ENCODE measurements at places on chromosomes 11 and 22.

DNA sequence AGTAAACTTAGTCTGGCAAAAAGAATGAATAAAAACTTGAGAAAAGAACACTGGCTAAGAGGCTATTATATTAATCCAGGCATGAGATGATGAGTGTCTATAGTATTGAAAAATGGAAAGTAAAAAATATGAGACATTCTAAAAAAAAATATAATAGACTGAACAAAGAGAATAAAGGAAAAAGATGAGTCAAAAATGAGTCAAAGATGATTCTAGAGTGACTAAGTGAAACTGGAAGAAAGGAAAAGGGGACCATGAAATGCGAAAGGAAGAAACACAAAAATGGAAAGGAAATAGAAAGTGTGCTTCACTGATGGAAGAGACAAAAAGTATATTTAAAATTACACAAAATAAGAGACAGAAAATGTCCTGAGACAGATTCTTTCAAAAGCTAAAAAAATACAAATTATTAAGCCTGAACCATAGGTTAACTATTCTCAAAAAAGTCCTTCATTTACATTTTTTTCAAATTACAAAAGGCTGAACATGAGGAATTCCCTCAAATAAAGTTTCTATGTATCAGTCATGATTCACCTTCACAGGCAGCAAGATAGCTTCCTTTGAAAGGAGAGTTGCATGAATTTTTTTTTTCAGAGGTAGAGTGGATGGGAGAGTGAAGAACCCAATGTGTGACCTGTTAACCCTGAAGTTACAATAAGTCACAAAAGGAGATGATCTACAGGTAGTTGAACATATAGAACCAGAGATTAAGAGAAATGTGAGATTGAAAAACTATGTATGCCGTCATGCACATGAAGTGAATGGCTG, 75.2 kb downstream of the EIF3M start:
- DNase-seq: no peak

DNA sequence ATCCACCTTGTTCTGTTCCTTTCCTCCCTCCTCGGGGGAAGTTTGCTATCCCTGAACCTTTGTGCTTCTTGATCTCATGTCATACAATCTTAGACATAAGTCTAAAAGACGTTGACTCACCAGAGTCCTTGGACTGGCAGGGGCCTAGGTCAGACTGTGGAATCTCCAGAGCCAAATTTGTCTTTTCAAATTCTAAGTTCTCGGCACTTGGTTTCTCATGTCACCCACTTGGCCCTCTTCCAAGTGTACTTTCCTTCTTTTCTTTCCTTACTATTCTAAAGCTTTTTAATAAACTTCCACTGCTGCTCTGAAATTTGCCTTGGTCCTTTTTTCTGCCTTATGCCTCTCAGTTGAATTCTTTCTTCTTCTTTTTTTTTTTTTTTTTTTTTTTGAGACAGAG, 30.1 kb upstream of the SMPD1 start:
- no peak for DNase-seq

DNA sequence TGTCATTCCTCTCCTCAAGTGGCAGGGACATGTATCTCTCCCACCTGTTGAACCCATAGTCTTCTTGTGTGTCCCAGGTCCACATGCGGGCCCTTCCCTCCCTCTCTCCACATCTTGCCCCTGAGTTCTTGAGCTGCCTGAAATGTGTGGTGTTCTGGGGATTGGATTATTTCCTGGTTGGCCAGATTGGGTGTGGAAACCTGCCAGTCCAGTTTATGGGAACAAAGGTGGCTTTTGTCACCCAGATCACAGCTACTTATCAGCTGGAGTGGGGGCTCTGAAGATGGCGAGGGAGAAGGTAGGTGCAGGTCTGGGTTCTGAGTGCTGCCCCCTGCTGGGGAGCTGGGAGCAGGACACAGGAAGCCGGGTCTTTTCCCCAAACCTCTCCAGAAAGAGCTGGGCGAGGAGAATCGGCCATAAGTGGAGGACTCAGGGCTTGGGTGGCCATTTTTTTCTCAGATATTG, 14.2 kb downstream of the DTX4 start:
- DNase-seq: no peak

DNA sequence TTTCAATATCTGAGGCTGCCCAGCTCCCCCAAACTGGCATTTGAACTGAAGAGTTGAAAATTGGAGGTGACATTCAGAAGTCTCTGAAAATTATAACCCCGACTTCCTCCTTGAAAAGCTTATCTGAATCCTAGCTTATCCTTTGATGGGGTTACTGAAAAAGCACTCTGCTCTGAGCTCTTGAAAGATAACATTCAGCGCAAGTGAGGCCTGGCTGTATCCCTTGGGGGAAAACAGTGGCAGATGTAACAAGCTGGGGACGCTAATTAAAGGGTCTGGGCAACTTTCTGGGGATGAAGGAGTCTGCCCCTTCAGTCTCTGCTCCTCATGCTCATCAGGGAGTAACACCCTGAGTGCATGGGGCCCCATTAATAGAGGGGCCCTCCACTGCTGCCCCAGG, 402.0 kb upstream of the CADM1 start:
- no peak for DNase-seq

DNA sequence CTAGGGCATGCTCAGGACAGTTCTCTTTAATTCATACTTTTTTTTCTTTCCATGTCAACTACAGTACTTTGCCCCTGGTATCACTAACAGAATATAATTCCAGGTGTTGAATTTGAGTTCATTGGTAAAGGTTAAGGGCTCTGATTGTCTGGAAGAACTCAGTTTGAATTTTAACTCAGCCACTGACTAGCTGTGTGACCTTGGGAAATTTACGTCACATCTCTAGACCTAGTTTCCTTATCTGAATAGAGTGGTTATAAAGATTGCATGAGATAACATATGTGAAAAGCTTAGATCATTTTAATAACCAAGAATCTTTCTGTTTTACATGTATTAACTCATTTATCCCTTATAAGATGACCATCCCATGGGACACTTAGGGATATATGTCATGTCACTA, 15.8 kb upstream of the ZC3H12C start:
- no peak for DNase-seq

- no peak for DNase-seq
Measured at GRCh38 chr22:23179381-23180299, 669 bp upstream of the BCR start.

- DNase-seq: no peak
Measured at GRCh38 chr22:42611051-42611450, 3.6 kb downstream of the POLDIP3 start.

DNA sequence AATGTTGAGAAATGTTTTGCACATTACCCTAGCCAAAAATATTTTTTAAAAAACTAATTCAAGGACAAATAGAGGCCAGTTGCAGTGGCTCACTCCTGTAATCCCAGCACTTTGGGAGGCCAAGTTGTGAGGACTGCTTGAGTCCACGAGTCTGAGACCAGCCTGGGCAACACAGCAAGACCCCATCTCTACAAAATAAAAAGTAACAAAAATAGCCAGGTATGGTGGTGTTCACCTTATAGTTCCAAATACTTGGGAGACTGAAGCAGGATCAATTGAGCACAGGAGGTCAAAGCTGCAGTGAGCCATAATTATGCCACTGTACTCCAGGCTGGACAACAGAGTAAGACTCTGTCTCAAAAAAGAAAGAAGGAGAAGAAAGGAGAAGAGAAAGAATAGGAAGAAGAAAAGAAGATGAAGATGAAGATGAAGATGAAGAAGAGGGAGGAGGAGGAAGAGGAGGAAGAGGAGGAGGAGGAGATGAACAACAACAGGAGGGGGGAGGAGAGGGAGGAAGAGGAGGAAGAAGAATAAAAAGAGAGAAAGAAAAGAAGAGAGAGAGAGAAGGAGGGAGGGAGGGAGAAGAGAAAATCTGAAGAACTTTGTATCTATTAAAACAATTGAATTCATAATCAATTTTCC, 136.5 kb downstream of the TTC28 start:
- no peak for DNase-seq

GRCh38 chr11:107140983-107141382, 122.7 kb upstream of the GUCY1A2 start:
- no peak for DNase-seq

DNA sequence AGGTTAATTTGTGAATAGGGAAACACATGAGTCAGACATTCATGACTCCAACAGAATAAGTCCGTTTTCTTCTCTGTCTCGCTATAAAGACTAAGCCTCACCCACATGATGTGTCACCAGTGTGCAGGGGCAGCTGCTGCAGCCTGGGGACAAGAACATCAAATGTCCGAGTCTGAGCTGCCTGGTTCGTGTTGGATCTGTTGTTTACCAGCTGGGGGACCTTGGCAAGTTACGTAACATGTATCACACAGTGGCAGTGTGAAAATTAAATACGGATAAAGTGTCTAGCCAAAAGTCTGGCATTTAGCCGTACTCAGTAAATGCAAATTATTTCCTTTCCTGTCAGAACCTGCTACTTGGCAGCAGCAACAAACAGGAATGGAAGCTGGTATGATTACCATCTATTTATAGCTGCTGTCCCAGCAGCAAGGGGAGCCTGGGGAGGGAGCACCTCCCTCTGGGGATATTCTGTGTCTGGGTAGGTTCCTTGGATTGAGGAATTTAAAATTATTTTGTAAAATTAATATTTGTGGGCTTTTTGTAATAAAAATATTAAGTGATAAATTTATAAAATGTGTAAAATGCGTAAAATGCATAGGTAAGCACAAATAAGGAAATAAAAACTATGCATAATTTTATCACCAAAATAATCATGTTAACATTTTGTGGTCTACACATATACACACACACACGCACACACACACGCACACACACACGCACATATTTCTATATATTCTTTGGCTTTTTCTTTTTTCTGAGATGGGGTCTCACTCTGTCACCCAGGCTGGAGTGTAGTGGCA, 1.3 kb upstream of the CLDN25 start:
- DNase-seq: no peak

DNA sequence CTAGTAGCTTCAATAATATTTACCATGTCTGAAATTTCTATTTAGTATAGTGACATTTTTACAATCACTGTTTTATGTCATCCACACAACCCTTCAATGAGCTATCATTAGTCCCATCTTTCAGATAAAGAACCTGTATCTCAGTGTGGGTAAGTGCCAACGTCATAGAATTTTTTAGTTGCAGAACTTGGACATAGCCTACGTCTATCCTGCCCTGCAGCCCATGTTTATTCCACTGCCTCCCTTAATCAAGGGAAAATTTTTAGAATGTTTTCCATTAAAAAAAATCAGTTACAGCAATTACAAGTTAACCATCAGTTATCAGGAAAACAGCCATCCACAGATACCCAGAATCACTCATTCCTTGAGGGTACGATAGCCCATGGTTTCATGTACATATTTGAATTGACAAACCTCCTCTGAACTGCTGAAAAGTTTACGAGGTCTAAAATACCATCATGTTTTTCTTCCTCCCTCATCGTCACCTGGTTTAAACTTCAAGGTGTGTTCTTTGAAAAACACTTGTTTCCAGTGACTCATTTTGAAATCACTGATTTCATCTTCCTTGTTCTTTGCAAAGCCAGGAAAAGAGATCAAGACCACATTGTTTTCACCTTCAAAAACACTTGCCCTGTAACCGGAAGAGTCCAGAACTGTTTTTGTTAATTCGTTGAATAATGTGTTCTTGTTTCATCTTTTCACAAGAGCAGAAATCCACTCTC, 100.9 kb downstream of the FAM76B start:
- no peak for DNase-seq

GRCh38 chr22:45775062-45775461, 103.4 kb downstream of the ATXN10 start:
- no peak for DNase-seq

- DNase-seq: no peak
Measured at GRCh38 chr22:28021998-28022660, 103.1 kb upstream of the PITPNB start.

GRCh38 chr11:45930951-45931570, 8.6 kb downstream of the LARGE2 start:
- DNase-seq: no peak

DNA sequence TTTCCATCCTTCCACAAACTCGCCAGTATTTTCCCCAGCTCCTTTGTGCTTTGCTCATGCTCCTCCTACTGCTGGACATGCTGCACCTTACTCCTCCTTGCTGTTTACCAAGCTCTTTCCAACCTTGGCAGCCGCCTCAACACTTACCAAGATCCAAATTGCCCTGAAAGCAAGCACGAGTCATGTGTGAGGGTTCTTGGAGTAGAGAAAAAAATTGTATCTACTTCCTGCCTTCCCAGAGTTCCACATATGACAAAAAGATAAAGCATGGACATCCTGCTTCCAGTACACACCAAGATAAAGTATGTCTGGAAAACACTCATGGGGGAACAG, 767.5 kb downstream of the NTM start:
- no peak for DNase-seq

GRCh38 chr11:23113887-23114216, 253.6 kb upstream of the CCDC179 start:
- DNase-seq: no peak

- no peak for DNase-seq
Measured at GRCh38 chr22:30186510-30186909, 60.0 kb downstream of the LIF start.

DNA sequence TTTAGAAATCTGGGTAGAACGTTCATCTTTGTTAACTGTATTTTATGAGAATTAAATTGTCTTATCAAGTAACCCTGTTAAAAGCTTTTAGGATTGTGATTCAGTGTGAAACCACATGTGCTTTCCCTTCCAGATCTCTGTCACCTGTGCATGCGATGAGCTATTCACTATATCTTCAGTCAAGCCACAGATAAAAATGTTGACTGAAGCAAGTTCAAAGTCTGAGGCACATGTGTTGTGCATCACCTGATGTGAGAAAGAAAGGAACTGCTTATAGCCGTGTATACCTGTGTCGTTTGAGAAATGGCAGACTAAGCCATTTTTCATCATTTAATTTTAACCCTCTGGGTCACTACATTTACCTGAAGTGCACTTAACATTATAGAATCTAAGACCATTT, 1088.9 kb upstream of the TENM4 start:
- no peak for DNase-seq

- no peak for DNase-seq
Measured at GRCh38 chr11:131923309-131923708, 552.9 kb downstream of the NTM start.

DNA sequence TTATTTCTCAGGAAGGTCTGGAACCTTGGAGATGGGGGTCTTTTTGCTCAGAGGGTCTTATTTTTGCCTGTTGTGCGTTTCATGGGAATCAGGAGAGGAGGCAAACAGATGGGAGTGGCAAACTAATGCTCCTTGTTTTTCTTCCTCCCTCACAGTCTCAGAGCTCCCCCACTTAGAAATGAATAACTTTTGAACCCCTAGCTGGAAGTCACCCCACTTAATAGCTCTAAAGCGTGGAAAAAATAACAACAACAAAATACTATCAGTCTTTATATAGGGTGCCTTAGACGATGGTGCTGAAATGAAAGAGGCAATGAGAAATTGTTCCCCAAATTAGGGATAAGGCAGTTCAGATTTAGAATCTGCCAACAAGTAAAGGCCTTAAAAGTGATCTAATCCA, 76.8 kb upstream of the BDNF start:
- DNase-seq: no peak

GRCh38 chr11:64788321-64789215, 10.2 kb upstream of the SF1 start:
- no peak for DNase-seq

All from iPS DF 6.9 (cell line).